GM18507 (cell line): ENCODE measurements at places on chromosomes 7 and 10.
A peak's percentile ranks its signal among the peaks of the same experiment; 100 is the strongest.

- DNase-seq = no peak
Observed at GRCh38 chr7:103962070-103962469, 27.4 kb downstream of the RELN start.

- DNase-seq = no peak
Observed at GRCh38 chr10:132742837-132743194, 43.1 kb downstream of the NKX6-2 start.

DNA sequence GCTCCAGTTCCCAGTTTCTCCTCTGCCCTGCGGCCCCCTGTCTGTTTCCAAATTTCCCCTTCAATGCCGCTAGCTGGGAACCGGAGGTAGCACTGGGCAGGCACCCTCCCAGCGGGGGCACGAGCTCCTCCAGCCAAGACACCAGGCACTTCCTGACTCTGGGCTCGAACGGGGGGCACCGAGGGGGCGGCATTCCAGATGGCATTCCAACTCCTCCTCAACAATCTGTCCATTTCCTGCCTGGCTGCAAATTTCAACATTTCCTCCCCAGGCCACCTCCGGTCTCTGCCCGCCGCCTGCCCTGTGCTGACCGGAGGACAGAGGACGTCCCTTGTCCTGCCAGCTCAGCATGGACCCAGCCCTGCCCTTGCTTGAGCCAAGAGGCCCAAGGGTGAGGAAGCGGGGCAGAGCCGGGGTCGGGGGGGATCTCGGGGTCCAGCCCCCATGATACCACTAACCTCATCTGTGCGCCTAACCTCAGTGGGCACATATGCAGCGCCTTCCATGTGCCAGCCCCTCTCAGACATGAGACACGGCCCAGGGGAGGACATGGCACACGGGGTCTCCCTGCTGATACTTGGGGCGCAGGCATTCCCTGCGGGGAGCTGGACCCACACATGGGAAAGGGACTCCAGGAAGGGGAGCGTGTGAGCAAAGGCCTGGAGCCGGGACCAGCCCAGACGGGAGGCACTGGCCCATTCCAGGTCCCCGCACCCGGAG is 58.0 kb downstream of the PDGFA start:
- no peak for DNase-seq

- no peak for DNase-seq
Observed at GRCh38 chr10:42985436-42986316, 91.2 kb upstream of the RET start.

GRCh38 chr10:68074031-68074774 is 880 bp downstream of the HERC4 start:
- no peak for DNase-seq

DNA sequence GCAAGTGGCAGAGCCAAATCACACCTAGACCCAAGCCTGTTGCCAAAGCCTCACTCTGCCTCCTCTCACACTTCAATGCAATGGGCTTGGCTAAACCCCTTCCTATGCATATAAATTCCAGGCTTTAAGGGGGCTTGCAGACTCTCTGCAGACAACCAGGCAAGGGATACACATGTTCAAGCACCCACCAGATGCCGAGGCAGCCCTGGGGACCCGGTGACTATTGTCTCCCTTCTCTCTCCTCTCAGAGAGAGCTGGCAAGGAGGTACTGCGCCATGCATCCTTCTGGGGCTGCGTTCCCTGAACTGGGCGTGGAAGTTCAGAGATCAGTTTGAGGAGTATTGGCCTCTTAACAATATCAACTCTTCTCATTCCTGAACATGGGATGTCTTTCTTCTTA is 131.2 kb downstream of the ARHGAP22 start:
- DNase-seq = no peak

- DNase-seq = peak; percentile 25
Observed at GRCh38 chr10:61786728-61787127, 114.8 kb upstream of the ARID5B start.

GRCh38 chr10:116169782-116170445 is 103.1 kb downstream of the GFRA1 start:
- no peak for DNase-seq

DNA sequence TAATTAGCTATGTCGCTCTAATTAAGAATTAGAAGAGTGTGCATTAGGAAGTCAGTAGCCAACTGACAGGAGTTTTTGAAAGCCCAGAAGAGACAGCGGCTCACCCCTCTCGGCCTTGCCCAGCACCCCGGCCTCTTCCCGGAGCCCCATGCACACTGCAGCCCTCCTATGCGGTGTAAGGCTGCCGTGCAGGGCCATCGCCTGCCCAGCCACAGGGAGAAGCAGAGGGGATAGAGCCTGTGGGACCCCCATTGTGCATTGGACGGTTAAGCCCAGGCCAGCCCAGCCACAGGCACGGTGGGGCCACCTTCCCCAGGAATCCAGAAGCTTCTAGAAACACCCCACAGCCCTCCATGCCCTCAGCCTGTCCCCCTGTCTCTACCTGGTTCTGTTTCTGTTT is 569.7 kb upstream of the MKI67 start:
- no peak for DNase-seq
